Activated T-cell treated with anti-CD3 and anti-CD28 coated beads for 24 hours (primary cell): ENCODE measurements at places on chromosomes 1 and 21.

DNA sequence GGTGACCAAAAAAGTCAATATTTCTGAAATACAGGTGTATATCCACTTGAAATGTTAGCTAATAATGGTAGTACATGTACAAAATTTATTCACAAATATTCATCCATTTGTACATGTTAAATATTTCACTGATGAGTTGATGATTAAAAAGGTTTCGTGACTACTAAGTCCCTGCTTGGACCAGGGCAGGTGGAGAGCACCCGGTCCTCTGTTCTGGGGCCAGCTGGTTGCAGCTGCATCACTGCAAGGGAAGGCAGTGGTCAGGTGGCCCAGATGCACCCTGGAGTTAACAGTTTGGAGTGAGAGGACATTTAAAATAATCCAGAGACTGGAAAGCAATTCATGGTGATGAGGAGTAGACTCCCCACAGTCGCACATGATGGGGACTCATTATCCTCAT, 141.2 kb downstream of the ZBTB18 start:
- DNase-seq: no peak

DNA sequence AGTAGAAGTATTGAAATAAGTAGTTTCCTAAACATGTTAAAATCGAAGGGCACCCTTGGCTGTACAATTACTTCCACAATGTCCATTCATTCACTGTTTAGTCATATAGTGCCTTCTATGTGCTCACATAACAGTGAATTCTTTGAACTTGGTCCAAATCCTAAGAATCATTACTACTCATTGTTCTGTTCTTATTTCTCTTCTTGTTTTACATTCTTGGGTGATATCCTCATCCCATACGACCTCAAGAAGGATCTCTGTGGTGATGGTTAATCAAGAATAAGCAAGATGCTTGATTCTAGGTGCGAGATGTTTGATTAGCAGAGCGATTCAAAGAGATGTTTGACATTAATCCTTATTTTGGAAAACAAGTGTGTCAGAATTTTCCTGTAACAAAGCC, 667.4 kb upstream of the ZP4 start:
- DNase-seq: no peak

DNA sequence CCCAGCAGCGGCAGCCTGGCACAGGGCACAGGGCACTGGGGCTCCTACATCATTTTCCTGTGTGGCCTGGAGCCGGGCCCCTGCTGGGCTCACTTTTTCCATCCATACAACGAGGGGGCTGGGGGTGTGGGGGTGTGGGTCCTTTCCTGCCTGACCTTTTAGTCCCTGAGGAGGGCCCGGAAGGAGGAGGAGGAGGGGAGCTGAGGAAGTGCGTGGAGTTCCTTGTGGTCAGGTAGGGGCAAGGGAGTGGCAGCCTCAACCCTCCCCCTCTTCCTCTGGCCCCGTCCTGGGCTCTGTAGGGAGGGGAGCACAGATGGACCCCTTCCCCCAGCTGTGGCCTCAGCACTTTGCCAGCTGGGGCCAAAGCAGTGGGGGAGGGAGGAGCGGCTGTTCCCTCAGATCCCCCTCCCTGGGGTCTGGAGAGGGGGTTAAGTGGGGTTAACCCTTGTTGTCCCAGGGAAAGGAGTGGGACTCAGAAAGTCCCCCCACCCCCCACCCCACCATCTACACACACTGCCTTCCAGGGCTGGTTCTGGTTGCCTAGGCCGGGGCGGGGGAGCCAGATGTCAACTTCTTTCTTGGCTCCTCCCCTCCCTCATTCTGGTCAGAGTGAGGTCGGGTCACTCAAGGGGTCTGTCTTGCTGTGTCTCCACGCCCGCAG, 5.7 kb downstream of the NTRK1 start:
- DNase-seq: no peak

DNA sequence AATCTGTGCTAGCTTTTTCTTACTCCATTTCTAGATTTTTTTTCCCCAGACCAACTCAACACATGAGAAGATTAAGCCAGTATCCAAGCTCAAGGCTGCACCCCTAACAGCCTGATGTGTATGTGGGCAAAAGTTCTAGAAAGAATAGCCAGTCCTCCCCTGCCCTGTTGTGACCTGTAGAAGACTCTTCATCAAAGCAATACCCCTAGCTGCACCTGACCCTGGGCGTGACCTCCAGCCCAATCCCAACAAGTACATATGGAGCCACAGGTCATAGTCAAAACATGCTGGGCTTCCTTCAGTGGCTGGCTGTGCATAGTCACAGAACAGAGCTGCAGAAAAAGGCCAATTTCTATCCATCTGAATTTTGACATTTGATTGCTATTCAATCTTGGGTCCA, 72.5 kb downstream of the ATP1A1 start:
- no peak for DNase-seq

DNA sequence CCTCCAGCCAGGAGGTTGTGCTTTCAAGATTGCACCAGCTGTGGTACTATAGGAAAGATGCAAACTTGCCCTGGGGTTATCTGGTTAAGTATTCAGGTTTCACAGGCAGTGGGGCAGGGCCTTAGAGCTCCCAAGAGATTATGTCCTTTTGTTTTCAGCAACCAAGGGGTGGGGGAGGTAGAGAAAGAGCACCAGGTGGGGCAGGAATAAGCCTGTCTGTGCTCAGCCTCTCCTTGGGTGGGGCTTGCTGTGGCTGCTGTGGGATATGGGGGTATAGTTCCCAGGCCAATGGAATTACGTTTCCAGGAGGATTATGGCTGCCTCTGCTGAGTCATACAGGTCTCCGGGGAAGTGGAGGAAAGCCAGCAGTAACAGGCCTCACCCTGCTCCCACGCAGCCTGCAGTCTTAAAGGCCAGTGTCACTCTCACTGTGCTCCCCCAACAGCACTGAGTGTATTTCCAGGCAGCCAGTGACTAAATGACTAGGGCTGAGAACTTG, 508.6 kb downstream of the RWDD3 start:
- DNase-seq: no peak

- DNase-seq: no peak
These were observed 273.7 kb downstream of the SRGAP2C start for GRCh38 chr1:121458291-121459048.

DNA sequence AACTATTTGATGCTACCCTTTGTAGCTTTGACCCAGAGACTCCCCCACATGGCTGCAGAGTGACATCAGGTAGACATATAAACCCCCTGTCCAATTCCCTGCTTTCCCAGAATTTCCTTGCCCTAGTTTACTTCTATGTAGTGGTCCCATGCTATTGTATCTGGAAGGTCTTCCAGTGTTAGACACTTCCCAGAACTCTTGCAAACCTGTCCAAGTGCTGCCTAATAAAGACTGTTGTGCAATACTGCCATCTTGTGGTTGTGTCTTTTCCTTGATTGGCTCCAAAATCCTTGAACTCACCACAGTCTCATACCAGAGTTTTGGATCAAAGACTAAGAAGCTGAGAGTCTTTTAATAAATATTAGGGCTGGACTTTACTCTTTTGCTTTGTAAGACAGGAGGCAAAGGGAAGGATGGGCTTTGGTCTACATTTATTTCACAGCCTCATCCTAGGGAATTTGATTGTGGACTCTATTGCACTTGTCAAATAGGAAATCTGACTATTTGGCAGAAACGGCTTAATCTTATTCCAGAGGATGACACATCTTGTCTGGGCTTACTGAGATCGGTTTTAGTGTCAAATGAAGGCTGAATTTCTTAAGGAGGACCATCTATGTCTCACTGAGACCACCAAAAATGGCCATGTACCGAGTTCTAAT, 169.9 kb downstream of the LRRC7 start:
- no peak for DNase-seq

GRCh38 chr1:36122062-36123030, 2.7 kb downstream of the COL8A2 start:
- no peak for DNase-seq

DNA sequence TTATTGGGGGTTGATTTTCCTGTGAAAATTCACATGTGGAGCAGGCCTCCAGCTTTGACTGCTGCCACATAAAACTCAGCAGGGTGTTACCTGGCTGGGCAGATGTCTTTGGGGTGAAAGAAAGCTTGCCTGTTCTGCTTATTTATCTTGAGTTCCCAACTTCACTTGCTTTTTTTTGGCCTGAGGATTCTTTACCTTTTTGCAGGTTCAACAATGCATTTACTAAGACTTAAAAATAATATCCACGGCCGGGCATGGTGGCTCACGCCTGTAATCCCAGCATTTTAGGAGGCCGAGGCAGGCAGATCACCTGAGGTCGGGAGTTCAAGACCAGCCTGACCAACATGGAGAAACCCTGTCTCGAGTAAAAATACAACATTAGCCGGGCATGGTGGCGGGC, 509.1 kb downstream of the KIF26B start:
- DNase-seq: no peak

- DNase-seq: no peak
These were observed 28.6 kb upstream of the AK5 start for GRCh38 chr1:77253211-77253610.

GRCh38 chr1:116311193-116311592, 61.9 kb upstream of the ATP1A1 start:
- no peak for DNase-seq

- DNase-seq: no peak
These were observed 28.8 kb upstream of the TRIM45 start for GRCh38 chr1:117150316-117150715.

DNA sequence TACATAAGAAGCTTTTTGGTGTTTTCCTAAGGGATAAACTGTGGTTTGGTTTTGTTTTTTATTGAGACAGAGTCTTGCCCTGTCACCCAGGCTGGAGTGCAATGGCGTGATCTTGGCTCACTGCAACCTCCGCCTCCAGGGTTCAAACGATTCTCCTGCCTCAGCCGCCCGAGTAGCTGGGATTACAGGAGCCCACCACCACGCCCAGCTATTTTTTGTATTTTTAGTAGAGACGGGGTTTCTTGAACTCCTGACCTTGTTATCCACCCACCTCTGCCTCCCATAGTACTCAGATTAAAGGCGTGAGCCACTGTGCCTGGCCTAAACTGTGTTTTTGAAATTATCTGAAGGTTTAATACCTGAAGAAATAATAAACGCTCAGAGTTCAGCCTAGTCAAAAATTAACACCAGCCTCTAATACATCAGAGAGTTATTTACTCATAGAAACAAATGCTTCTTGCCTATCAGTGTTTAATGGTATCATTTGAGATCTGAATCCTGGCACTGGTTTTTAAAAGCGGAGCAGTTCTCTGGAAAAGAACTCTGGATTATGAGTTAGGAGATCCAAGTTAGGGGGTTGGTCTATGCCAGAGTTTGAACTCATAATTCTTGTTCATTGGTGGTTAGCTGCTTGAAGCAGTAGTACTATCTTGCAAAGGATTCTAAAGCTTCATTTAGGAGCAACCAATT, 28.7 kb downstream of the ARID4B start:
- DNase-seq: no peak

DNA sequence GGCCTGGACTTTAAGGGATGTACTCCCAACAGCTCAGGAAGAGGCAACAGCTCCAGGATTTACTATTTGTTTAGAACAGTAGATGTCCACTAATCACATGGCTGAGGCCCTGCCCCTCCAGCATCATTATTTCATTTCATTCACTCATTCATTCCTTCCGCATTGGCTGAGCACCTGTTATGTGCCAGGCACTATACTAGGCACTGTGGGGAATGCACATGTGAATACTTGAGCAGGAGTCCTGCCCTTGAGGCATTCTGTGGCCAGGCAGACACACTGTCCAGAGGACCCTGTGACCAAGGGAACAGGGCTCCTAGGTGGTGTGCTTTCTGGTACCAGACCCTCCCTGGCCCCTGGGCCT, 24.3 kb downstream of the KIAA1614 start:
- DNase-seq: no peak

- no peak for DNase-seq
These were observed 71.3 kb downstream of the RIPK4 start for GRCh38 chr21:41695513-41695912.

- DNase-seq: no peak
These were observed 7.5 kb upstream of the RAB3B start for GRCh38 chr1:51997974-51998382.

DNA sequence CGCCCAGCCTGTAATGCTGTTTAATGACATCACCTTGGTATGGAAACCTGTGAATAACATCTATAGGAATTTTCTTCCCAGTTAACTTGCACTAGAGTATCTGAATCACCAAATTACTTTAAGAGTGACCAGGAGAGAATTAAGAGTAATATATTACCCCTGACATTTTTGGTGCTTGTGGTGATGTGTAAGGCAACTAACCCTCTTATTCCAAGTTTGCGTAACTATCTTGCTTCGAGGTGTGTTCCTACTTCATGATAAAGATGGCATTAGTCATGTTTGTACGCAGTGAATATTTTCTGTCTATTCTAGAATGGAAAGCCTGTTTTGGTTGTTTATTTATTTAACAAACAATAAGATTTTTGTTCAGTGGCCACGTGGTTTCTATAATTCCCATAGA, 131.3 kb downstream of the ZP4 start:
- no peak for DNase-seq

GRCh38 chr1:87119541-87120140, 205.2 kb downstream of the HS2ST1 start:
- DNase-seq: no peak

DNA sequence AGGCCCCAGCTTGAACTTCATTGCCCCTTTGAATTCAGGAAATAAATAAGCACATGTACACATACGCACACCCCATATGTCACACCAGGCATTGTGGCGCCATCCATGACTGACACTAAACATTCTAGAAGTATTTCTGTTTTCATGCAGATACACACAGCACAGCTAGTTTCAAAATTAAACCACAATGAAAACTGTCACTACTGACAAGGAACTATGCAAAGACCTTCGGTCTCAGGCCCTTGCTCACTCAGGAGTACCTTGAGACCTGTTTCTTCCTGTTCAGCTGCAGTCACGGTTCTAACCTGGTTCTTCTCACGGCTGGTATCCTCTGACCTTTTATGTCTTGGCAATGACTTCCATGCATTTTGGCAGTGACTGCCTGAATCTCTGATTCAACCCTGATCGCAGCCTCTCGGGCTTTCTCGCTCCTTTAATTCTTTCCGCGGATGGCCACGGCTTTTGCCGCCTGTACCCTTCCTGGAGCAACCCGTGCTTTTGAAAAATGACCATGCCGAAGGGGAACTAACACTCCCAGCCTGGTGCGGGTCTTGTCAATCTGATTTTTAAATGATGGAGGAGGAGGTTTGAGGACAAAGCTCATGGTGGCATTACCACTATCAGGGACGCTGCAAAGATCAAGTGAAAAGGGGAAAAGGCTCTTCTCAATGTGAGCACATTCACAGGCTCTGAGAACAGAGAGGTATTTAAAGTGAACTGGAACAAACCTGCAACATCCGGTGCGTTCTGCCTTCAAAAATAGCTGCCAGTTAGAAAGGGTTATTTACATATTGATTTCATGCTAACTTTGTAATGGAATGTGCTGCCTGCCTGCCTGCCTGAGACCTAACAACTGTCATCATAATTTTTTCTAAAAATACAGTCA, 384.6 kb downstream of the RRAGC start:
- DNase-seq: no peak

DNA sequence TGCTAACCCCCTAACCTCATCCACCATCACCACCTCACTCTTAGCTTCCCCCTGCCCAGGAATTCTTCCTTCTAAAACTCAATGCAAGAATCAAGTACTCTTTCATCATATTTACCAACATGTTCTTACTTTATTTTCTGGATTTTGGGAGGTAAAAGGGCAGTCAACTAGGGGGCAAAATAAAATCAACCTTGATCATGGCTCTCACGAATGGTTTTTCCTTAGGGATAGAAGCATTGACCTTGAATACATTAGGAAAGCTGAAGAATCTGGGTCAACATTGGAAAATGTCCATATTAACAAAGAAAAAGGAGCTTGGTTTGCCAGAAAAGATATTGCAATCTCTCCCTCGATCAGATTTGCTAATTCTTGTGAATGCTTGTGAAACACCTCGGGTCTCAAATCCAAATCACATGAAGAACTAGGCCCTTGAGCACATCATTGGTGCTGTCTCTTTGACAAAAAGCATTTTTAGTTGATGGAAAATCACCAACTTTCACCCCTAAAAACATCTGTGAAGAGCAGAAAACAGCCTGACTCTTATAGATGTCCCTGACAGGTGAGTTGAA, 58.9 kb downstream of the ZC3H11B start:
- DNase-seq: no peak
